SW 1271 (cell line): ENCODE measurements at places on chromosomes 1 and 21.

DNA sequence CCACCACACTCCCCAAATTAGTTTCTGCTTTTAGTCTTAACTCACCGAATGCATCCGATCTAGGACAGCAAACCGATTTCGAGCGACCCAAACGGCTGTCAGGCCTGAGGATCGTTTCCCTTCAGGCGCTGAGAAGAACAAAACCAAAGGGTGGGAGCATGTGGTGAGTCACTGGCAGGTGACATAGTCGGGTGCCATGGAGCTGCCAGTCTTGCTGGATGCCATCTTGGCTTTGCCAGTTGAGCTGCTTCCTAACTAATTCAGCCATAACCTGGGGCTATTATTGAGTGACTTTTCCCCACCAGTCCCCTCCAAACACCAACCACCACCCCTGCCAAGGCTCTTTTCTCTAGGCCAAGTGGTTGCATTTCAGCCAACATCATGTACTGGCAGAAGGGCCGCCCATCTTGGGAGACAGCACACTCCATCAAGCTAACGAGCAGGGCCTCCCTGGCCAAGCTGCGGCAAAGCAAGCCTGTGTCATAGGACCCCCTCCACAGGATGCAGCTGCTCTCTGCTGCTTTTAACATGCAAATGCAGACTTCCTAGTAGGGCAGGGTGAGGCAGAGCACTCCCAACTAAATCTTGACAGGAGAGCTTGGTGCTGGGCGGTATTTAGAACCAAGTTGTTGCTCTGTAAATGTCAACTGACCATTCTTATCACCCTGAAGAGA, 22.3 kb upstream of the PEX19 start:
- no peak for DNase-seq

GRCh38 chr1:53128401-53128800, 14.0 kb downstream of the SLC1A7 start:
- DNase-seq = no peak

DNA sequence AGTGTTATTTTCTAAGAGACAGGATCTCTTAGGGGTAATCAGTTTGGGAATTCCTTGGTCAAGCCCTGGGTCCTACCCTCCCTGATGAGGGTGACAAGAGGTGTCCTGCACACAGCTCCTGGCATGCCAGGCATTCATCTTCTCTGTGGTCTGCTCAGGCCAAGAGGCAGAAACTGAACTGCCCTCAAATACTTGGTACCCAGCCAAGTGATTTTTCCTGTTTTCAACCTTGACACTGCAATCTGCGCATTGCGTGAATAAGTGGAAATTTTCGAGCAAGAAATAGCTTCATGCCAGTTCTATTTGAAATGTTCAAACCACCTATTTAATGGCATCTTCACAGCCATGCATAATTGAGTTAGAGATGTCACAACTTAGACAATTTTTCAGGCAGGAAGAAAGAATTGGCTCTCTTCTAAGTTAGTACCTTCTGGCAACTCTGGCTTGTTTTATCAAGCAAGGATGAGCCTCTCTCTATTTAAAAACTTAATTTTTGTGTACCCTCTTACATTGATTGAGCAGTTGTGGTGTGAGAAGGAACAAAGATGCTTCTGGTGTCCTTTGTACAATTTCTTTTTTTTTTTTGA, 27.0 kb downstream of the DNM3 start:
- no peak for DNase-seq

DNA sequence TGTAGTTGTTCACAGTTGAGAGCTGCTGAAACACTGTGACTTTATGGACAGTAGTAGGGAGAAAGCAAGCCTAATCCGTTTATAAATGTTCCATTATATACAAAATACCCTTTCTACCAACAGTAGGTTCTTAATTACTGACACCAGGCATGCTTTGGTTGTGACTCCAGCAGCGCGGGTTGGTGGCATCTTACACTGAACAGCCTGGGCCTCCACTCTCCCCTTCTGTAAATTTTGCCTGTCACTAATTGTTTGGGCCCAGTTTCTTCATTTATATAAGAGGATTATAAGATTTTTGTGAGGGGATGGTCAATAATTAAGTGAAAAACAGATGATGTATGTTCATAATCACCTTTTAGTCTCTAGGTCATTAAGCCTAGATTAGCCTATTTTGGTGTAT, 58.2 kb downstream of the ITSN1 start:
- DNase-seq = no peak

GRCh38 chr1:43396059-43396458, 6.4 kb downstream of the SZT2 start:
- no peak for DNase-seq

GRCh38 chr1:199859491-199859933, 168.0 kb upstream of the NR5A2 start:
- peak; percentile 23 for DNase-seq

- no peak for DNase-seq
Observed at GRCh38 chr1:41810446-41810845, 108.3 kb downstream of the HIVEP3 start.

- DNase-seq = no peak
Observed at GRCh38 chr21:45959779-45960390, 21.7 kb upstream of the COL6A1 start.

DNA sequence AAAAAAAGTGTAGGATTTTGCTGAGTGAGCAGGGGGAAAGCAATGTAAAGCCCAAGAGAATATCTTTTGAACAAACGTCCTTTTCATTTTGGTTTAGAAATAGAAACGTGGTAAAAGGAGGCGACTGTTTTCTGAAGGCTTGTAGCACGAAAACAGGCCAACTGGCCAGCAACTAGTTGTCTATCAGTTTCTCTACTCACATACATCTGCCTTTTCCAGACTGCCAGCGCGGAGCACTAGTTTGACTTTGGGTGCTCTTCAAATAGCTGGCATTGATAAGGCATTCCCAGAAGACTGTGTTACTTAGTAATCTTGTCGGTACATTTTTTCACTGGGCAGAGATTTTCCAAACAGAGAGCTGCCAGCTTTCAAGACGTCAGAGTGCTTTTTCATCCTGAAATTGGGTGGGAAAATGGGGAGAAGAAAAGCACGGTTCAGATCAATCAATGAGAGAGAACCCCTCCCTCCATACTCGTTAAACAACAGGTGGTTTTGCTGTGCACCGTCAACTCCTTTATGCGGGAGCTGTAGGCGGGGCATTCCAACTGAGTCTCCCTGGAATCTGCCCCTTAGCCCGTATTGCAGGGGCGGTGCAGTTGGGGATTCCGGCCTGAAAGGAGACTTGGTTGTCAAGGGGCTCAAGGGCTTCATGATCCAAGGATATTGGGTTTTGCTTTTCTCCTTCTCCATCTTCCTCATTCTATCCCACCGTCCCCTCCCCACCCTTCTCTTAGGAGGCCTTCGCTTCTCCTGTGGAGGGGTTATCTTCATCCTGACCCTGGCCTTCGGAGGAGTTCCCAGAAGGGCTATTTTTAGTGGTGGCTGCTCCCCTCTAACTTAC, 884 bp upstream of the LRRC8C start:
- no peak for DNase-seq

- no peak for DNase-seq
Observed at GRCh38 chr1:194968916-194969315, 1639.3 kb downstream of the KCNT2 start.

DNA sequence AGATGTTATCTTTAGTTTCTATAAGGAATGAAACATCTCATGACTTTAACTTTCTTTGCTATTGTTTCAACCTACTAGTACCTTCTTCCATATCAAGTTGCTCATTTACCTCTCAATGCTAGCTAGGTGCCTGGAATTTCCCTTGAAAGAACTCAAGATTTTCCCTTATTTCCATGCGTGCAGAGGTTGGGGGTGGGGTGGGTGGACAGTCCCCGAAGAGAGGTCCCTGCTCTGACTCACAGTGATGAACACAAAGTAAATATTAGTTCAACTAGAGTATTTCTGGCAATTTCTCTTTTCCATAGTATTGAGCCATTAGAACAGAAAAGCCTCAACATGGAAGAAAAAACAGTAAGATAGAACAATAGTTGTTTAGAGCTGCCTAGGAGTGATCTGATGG, 239.0 kb upstream of the ZP4 start:
- no peak for DNase-seq

DNA sequence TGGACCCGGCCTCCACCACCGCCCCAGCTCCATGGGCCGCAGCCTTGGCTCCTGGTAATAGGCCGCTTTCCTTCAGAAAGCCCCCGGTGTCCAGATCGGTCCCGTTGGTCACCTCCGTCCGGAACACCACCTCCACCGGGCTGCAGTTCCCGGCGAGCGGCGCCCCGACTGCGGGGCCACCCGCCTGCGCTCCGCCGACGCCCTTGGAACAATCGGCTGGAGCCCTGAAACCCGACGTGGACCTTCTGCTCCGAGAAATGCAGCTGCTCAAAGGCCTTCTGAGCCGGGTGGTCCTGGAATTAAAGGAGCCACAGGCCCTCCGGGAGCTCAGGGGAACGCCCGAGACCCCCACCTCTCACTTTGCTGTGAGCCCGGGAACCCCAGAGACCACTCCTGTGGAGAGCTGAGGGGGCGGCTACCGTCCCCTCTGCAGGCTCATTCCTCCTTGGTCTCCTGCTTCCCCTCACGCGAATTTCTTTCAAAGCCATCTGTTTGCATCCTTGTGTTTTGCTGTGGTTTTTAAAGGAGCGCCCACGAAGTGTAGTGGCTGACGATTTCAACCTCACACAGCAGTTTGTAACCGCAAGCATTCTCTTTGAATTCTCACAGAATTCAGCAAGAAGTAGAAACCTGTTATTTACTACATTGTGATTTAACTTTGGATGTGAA, 6.0 kb downstream of the FCRLB start:
- DNase-seq = no peak

DNA sequence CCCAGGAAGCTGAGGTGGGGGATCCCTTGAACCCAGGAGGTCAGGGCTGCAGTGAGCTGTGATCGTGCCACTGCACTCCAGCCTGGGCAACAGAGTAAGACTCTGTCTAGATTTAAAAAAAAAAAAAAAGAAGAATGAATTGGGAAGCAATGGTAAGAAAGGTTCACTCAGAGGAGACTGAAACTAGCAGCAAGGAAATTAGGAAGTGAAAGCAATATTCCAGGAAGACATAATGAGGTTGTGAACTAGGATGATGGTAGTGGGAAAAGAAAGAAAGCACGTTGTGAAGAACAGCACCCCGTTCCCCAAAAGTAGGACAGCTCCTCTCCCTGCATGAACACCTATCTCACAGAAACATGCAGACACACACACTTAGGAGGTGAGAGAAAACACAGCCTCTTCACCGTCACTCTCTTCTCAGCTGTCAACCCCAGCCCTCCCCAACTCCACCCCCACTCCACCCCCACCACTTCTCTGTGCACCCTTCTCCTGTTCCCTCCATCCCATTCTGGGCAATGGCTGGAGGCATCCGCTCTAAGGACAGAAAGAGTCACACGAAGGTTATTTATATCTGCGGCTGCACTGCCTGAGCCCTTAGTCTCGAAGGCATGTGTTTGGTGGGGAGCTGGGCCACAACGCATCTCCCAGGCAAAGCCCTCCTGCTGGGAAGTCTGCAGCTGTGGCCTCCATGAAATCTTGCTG, 101.8 kb upstream of the LPGAT1 start:
- DNase-seq = no peak

DNA sequence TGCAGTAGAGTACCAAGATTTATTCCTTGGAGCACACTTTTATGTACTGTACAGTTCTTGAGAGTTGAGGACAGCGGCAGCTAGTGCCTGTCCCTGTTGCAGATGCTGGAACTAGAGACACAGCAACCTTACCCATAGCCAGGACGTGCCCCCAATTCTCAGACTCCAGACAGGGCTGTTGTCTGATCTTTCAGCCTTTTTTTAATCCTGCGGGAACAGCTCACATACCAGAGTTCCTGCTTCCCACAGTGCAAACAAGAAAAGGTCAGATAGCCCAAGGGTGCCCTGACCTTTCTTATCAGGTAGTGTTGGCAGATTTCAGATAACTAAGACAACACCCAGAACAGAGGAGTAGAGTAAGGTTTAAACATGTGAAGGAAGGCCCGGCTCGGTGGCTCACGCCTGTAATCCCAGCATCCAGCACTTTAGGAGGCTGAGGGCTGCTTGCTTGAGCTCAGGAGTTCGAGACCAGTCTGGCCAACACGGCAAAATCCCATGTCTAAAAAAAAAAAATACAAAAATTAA, 78.5 kb downstream of the DOP1B start:
- no peak for DNase-seq

- DNase-seq = no peak
Observed at GRCh38 chr21:18614303-18614702, 210.7 kb upstream of the TMPRSS15 start.

- no peak for DNase-seq
Observed at GRCh38 chr21:36803051-36803645, 104.2 kb downstream of the SIM2 start.

GRCh38 chr1:199081739-199082138, 442.9 kb downstream of the PTPRC start:
- no peak for DNase-seq

DNA sequence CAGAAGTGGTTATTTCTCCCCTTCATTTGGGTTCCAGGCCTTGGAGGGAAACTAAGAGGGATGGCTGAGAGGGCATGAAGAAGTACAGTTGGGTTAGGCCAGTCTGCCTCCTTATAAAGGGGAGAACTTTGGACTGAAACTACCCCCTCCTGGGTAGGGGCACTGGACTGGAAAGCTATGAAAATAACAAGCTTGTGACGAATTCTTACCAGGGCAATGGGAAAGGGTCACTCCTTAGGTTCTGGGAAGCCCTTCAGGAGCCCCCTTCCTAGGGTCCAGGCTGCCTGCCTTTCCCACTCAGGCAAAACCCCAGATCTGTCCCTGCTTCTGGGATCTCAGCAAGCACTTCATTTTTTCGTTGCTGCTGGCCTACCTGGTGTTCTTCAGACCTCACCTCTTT, 9.8 kb upstream of the P3R3URF start:
- DNase-seq = no peak

- DNase-seq = no peak
Observed at GRCh38 chr1:26317146-26317545, 612 bp upstream of the CD52 start.

DNA sequence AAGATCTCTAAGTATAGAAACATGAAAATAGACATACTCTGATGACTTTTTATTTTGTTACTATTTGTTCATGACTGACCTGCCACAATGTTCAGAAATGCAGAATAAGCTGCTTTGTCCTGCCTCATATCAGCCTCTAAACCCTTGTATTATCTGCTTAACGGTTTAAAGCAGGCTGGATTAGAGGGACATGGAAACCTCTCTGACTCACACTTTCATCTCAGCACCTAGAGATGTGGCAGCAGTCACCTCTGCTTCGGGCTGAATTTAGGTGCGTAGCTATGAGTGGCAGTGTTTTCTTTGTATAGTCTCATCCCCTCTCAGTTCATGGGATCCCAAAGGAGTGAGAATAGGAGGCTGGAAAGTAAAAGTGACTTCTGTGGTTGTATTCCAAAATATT, 255.4 kb downstream of the RGS7 start:
- DNase-seq = no peak
